Central memory CD4-positive, alpha-beta T cell (primary cell): ENCODE measurements at places on chromosomes 4 and X.

DNA sequence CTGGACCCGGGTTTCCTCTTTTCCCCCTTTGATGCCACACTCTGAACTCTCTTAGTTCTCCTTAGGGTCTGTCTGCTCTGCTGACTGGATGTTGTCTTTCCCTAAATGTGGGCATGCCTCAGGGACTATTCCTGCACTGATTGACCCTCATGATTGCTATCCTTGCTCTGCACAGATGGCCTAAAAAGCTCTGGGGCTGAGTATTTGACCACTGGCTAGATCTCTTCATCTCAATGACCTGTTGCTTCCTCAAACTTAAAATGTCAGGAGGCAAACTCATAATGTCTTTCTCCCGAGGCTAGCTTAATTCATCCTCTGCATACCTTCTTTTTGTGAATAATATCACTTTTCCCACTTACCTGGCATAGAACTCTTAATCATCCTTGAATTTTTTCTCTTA is 157.4 kb downstream of the GATB start:
- no peak for DNase-seq

DNA sequence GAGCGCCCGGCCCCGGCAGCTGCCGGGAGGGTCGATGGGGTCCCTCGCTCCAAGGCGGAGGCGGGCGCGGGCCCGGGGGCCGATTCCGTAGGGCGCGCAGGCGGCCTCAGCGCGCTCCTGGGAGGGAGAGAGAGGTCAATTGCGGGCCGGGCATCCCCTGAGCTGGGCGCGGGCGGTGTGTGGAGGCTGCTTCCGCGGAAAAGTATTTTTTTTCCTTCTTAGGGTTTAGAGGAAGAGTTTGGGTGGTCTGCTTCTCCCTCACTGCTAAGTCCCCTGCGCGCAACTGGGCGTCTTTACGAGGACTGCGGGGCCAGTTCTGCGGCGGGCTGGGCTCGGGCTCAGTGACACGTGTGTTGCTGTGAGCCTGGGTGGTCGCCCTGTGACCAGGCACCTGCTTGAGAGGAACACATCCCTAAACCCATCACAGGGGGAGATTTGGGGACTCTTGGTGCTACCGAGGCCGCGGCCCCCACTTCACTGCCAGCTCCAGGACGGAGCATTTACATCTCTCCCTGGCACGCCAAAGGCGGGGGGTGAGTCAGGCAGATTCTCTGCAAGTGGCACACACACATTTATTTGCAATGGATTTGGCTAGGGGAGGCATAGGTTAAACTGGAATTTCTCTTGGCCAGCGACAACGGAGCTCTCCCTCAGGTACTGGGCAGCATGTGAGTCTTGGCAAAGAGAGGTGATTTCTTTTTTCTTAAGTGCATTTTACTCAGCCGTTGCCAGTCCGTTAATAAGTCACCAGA is 151.2 kb upstream of the SLC4A4 start:
- no peak for DNase-seq

DNA sequence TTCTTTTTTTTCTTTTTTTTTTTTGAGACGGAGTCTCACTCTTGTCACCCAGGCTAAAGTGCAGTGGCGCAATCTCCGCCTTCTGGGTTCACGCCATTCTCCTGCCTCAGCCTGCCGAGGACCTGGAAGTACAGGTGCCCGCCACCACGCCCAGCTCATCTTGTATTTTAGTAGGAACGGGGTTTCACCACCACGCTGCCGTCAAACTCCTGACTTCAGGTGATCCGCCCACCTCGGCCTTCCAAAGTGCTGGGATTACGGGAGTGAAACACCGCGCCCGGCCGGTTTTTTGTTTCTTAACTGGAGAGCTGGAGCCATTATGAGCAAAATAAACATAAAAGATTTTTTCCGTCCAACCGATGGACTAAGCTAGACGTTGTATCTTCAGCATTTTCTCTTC is 1.9 kb upstream of the WDR17 start:
- no peak for DNase-seq

GRCh38 chrX:124737771-124738170 is 391.4 kb downstream of the SH2D1A start:
- DNase-seq = no peak

DNA sequence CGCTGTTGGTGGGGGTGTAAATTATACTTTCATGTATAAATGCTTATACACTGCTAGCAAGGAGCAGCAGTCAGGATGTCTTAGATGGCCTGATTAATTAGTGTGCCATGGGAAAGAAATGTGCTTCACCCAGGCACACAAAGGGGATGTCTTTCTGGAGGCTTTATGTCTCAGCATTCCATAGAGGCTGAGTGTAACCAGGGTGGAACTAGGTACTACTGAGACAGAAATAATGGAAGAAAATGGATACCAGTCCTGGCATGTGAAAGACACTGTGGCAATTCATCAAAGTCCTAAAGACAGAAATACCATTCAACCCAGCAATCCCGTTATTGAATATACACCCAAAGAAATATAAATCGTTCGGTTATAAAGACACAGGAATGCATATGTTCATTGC is 52.5 kb downstream of the PF4 start:
- DNase-seq = no peak

DNA sequence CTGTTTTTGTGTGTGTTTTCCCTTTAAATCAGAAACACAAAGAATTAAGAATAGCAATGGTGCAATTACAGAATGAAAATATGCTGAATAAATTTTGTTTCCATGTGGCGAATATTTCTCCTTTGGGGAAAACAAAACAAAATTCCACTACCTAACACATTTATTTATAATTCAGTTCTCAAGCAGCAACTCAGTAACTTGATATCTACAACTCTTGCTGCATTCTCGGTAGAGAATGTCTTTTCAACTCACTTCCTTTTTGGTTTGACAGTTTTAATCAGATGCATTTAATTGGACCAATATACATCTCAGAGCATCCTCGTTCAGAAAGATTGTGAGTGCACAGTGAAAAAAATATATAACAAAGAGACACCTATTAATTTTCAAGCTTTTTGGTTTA is 30.8 kb downstream of the ZNF827 start:
- no peak for DNase-seq

DNA sequence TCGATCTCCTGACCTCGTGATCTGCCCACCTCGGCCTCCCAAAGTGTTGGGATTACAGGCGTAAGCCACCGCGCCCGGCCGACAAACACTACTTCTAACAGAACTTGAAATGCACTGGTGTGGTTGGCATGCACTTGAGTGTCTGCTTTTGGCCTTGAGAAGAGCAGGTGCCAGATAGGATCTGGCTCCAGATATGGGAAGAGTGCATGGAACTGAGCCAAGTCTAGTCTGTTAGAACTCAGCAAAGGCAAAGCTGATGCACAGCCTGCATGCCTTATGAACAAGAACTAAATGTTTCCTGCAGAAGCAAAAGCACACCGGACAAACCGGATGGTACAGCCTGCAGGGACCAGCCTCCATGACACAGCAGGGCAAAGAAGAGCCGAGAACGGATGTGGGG is 35.1 kb upstream of the TBL1X start:
- DNase-seq = no peak

DNA sequence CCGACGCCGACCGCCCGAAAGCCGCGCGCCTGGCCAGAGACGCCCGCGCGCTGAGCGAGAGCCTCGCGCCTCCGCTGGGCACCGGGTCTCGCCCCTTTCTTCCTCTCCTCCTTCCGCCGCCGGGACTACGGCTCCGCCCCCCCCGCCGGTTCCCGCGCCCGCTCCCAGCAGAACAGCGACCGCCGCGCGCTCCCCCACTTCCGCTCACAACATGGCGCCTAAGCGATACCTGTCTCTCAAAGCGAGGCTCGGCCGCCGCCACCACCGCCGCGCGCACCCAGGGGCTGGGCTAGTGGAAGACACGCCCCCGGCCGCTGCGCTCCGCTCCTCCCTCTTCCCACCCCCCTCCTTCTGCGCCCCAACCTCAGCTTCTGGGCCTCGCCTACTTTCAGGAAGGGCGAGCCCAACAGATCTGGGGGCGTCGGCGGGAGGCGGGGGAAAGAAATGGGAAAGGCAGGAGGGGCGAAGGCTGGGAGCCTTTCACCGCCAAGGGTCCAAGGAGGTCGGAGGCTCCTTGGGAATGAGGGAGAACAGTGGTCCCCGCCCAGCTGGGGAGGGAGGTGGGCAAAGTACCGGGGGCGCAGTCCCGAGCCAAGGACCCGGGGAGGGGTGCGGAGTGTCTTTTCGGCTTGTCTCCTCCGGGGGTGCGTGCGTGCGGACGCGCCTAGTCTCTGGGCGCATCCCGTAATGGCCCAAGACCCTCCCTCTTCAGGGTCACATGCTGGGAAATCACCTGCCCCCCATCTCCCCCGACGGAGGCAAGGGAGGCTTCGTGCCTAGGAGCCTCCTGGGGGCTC is at the start of gene RPS6KA3:
Gene RPS6KA3, minus strand, starts transcription at position 100 of the 797 bp plus-strand sequence. CDS start 277 bp downstream, outside the sequence.
- DNase-seq = peak; percentile 87

DNA sequence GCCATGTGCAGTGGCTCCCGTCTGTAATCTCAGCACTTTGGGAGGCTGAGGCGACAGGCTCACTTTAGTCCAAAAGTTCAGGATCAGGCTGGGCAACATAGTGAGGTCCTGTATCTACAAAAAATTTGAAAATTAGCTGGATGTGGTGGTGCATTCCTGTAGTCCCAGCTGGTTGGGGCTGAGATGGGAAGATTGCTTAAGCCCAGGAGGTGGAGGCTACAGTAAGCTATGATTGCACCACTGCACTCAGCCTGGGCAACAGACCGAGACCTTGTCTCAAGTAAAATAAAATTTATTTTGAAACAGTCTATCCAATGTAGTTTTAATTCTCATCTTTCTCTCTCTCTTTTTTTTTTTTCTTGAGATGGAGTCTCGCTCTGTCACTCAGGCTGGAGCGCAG is 21.1 kb downstream of the RBM10 start:
- DNase-seq = no peak

DNA sequence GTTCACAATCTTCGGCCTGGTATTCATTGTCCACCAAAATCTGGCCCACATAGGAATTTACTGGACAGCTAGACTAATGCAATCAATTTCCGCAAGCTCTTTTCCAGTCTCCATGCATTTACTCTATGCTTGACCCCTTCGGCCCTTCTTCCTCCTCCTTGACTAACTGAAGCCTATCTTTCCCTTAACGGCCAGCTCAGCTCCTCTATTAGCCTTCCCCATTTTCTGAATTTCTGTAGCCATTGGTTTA is 1.2 kb upstream of the PHKA2 start:
- DNase-seq = no peak

- no peak for DNase-seq
These were observed 41.3 kb downstream of the MND1 start for GRCh38 chr4:153385784-153386183.

- no peak for DNase-seq
These were observed 145.8 kb downstream of the MSN start for GRCh38 chrX:65813245-65813644.

GRCh38 chr4:146762016-146762415 is 123.3 kb downstream of the POU4F2 start:
- DNase-seq = no peak

GRCh38 chr4:42284030-42284429 is 113.3 kb upstream of the SHISA3 start:
- no peak for DNase-seq

- no peak for DNase-seq
These were observed 6.9 kb upstream of the HAND2 start for GRCh38 chr4:173536808-173537429.

DNA sequence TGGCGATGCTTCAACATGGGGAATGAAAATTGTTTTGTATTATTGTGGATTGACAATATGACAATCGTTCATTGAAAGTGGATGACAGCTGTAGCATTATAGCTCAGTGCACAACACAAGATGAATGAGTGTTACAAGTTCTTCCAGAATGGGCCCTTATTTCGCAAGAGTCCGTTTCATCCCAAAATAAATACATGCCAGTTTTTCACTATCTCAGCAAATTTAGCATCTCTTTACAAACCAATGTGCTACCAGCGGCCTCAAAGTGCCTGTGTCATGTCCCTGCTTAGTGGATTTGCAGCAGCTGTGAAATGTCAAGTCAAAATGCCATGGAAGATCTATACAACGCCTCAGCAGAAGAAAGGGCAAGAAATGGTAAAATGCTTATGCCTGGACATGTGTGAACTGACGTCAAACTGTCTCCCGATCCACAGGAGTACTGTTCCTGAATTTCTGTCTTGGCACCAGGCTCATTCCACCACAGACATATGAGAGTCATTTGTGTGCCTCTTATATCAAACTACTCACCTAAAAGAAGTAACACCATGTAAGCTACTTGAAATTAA is 109.6 kb downstream of the MAML3 start:
- DNase-seq = no peak
